ENCODE measurements at places on chromosomes 5 and 9. TPM values are rescaled to one million over a fixed set of nuclear protein-coding genes. Genes with fewer than 3 reads are reported as not detected.
A peak's percentile ranks its signal among the peaks of the same experiment; 100 is the strongest.

GRCh38 chr5:57338068-57338867 lies 144.3 kb downstream of the ACTBL2 start:
- no peak for DNase-seq

DNA sequence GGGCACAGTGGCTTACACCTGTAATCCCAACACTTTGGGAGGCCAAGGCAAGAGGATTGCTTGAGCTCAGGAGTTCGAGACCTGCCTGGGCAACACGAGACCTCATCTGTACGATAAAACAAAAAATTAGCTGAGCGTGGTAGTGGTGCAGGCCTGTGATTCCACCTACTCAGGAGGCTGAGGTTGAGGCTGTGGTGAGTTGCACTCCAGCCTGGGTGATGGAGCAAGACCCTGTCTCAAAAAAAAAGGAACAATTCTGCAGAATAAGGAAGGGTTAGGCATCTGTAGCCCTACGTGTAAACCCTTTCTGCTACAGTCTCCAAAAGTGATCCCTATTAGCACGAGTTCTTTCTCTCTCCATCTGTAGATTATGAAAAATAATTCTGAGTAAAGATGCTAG lies 19.9 kb downstream of the CDC26 start:
- no peak for DNase-seq

DNA sequence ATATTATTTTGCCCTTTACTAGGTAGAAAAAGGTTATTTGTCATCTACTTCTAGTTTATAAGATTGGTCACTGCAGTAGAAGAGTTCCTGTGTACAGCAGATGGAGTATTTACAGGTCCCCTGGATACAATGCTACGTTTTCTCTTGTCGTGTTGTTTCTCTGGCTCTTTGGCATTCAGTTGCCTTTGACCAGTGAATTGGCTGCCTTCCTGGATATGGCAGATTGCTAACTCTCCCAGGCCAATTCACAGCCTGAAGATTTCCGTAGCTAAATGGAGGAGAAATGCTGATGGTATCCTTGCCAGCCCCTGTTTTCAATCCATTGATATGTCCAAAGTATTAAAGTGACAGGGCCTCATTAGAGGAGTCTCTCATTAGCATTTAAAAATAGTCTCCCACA lies 32.5 kb upstream of the GNAQ start:
- no peak for DNase-seq

GRCh38 chr5:137114529-137114928 lies 384.6 kb downstream of the SPOCK1 start:
- no peak for DNase-seq

DNA sequence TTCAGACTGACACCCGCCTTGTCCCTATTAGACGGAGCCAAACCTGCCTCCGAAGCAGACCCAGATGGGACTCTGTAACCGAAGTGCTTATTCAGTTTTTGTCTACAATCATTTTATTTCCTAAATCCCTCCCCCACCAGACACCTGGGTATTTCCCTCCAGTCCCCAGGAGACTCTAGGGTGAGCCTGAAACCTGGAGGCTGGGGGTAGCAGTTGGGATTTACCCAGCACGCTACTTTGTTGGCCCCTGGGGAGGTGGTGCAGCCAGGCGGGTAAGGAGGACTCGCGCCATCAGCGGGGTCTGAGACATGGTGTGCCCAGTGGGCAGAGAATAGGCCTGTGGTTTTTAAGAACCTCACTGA lies 1.3 kb upstream of the LHX2 start:
- DNase-seq, result peak; percentile 30

- no peak for DNase-seq
Measured at GRCh38 chr9:114861922-114862605, 56.2 kb upstream of the TNFSF15 start.

DNA sequence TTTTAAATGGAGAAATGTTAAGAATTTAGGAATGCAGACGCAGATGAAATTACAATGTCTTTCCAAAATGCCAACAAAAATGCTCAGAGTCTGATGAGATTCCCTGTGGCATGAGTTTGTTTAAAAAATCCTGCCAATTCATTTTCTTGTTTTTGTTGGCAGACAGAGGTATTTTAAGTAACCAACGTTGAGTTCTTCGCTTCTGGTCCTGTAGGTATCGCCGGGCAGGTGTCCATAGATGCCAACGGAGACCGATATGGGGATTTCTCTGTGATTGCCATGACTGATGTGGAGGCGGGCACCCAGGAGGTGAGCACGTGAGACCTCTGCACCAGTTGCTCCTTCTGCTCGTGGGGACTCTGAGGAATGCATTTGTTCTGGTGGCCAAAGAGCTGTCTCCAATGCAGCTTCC lies 69.4 kb downstream of the NPR3 start:
- DNase-seq, result no peak

DNA sequence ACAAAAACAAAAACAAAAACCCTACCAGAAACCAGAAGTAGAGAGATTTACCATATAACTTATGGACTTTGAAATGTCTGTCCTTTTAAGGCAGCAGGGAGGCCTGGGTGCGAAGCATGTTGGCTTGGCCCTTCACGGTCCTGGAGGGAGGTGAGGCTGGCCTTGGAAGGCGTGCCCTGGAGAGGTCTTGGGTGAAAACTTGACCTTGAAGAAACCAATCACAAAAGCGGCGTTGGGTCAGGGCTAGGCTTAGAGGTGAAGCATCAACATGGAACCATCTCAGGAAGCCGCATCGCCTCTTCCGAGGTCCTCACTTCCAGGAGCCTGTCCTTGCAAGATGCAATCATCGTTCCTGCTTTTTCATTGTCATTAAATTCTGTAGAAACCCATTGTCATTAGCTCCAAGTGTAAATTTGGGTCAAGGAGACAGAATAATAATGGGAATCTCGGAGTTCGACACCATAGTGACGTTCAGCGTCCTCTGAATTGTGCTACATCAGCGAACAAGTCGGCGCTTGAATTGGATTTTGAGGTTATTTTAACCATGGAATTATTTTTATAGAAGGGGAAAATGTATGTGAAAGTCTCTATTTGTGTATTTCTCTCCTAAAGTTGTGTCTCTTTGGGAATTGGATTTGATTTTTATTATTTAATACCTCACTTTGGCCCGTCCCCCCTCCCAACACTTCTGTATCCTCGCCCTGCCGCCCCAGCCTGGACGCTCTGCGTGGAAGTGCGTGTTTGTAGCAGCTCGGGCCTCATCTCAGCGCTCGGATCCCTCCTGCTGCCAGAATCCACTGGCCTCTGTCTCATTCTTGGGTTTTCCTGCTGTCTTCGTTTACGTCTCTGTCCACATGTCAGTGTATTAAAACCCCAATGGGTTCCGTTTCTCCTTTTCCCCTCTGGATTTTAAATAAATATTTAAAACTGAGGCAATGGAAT lies 11.1 kb upstream of the ORM1 start:
- DNase-seq, result no peak

DNA sequence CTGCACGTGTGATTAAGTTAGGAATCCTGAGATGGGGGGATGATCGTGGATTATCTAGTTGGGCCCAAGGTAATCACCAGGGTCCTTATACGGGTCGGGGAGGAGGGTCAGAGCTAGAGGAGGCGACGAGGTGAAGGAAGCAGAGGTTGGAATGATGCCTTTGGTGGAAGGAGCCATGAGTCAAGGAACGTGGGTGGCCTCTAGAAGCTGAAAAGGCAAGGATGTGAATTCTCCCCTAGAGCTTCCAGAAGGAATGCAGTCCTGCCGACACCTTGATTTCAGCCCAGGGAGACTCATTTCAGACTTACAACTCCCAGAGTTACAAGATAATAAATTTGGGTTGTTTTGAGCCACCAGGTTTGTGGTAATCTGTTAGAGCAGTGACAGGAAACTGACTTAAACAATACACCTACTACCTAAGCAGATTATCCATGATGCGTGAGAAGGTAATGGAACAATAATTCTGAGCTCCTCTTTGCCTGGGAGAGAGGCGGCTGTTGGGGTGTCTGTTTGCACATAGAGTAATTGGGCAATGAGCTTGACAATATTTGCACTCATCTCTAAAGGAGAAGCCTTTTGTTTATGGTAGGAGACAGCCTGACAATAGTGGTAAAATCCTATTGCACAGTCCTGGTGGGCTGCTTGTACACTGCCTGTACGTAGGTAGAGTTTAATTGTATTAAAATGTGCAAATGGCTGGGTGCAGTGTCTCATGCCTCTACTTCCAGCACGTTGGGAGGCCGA lies 129.3 kb upstream of the IER5L start:
- DNase-seq, result no peak

GRCh38 chr9:78112406-78112805 lies 80.8 kb upstream of the GNAQ start:
- DNase-seq, result no peak

GRCh38 chr5:129971714-129972113 lies 67.4 kb downstream of the CHSY3 start:
- no peak for DNase-seq

GRCh38 chr9:82191082-82191770 lies 202.7 kb downstream of the SPATA31D1 start:
- no peak for DNase-seq

GRCh38 chr5:424301-425110 lies 18.5 kb upstream of the EXOC3 start:
- peak; percentile 49 for DNase-seq

GRCh38 chr5:31218978-31219377 lies 25.5 kb downstream of the CDH6 start:
- no peak for DNase-seq

GRCh38 chr5:73902327-73903051 lies 276.5 kb downstream of the ARHGEF28 start:
- DNase-seq, result no peak

DNA sequence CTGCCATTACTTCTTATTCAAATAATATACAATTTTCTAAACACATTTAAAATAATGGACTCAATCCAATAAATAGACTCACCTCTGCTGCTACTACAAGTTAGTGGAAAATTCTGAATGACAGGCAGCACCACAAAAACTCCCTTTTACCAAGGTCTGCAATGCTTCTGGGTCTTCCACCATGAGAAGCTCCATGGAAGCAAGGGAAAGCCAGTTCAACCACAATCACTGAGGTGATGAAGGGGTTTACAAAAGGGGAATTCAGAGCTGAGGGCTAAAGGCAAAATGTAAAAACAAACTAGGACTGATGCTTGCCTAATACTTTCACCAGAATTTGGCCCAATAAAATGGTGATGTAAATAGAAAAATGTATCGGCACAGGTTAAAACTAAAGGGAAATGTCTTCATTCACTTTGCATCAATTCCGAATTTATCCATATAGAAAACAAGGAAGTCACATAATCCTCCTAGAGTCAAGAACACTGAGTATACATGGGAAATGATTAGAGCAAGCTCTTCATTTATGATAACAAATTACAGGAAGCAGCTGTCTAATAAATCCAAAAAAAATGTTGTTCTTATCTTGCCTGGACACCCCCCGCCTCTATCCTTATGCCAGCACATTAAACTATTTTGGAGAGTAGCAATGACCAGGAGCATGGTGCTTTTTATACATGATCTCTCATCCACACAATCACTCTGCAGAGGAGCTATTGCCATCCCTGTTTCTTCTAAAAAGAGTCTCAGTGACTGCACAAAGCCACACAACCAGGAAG lies 66.3 kb upstream of the NFIB start:
- no peak for DNase-seq

Gene SAPCD2
- 0.60 TPM for total RNA-seq

Gene PIP5K1B
- total RNA-seq, result 8.2 TPM

Gene ADAMTS16
- total RNA-seq, result 0.10 TPM

Gene EMB
- total RNA-seq, result 40.2 TPM

Gene PPP3R2
- not detected for total RNA-seq

Gene SMIM23
- total RNA-seq, result not detected

Gene TMEM232
- total RNA-seq, result 2.5 TPM

Gene SHOC1
- total RNA-seq, result not detected

Gene IFNA1
- not detected for total RNA-seq

Gene MAMDC2
- total RNA-seq, result 14.6 TPM

Data from aorta (tissue), 5 donors.